ENCODE measurements at places on chromosomes 5 and 9.

GRCh38 chr9:94097788-94098414 lies 13.6 kb downstream of the PTPDC1 start:
- DNase-seq, result peak; percentile 95

- peak; percentile 79 for DNase-seq
These were observed 1.1 kb upstream of the GPSM1 start for GRCh38 chr9:136326061-136326760.

GRCh38 chr9:88237479-88237961 lies 99.2 kb upstream of the SPATA31C2 start:
- DNase-seq, result no peak

- DNase-seq, result no peak
These were observed 23.9 kb downstream of the HMGXB3 start for GRCh38 chr5:150024346-150024984.

GRCh38 chr9:116466271-116467235 lies 220.6 kb upstream of the TRIM32 start:
- DNase-seq, result no peak

GRCh38 chr5:171367424-171368370 lies 20.0 kb upstream of the NPM1 start:
- peak; percentile 40 for DNase-seq

DNA sequence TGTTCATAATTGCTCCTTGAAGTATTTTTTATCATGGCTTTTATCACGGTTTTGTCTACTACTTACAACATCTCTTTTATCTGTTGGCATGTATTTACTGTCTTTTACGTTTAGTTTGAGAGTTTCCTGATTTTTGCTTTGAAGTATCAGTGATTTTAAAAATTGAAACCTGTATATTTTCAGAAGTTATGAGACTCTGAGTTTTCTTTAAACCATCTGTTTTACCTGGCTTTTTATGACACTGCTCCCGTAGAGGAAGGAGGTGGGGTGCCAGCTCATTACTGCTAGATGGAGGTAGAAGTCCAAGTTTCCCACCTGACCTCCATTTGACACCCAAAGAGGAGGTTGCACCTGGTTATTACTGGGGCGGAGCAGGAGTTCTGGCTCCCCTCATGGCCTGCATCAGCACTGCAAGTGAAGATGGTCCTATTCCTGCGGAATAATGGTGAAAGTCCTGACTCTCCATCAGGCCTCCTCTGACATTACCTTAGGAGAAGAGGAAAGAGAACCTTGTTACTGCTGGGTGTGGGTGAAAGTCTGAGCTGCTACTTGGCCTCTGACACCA lies 10.0 kb upstream of the ZNF131 start:
- DNase-seq, result no peak

DNA sequence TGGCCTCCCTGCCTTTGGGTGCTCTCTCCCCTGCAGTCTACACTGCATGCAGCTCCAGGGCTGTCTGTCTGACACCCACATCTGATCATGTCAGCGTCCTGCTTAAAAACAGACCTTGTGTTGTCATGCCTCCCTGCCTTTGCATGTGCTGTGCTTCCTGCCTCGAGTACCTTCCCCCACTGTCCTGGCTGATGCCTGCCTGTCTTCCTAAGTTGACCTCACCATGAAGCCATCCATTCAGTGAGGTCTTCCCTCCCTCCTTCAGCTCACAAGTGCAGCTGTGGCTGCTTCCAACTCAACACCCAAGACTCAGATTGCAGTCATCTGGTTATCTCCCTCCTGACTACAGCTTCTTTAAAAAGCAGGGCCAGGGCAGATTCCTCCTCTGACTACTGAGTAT lies 5.5 kb downstream of the ANGPTL2 start:
- DNase-seq, result peak; percentile 57

GRCh38 chr9:38316166-38316780 lies 76.2 kb upstream of the ALDH1B1 start:
- DNase-seq, result no peak

DNA sequence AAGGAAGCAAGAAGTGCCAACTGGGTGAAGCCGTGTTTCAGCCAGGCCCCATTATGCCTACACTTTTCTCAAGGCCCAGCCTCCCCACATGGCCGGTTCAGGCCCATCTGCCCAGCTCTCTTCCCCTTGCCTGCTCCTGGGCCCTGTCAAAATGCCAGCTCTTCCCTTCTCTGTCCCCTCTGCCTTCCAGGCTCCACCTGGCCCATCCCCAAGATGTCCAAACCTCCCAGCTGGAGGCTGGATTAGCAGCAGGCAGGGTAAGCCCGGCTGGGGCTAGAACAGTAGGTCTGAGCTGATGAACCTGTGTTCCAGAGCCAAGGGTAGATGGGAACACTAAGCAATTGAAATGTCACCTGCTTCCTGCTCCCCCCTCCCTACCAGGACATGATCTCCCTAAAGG lies 64.1 kb upstream of the HSPA9 start:
- DNase-seq, result no peak

- DNase-seq, result peak; percentile 37
These were observed 130.0 kb downstream of the ENC1 start for GRCh38 chr5:74510476-74511075.

DNA sequence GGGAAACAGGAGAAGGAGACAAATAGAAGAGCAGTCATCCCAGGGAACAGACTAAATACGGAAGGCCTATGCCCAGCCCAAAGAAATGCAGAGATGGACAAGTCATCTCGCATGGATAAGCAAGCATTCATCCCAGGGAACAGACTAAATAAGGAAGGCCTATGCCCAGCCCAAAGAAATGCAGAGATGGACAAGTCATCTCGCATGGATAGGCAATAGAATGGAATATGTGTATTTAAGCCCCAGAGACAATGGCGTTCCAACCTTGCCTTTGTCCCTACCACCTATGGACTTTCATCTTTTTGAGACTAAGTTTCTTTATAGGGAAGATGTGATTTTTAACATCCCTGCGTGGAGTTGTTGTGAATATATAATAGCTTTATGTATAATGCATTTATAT lies 242.2 kb upstream of the TNC start:
- no peak for DNase-seq

DNA sequence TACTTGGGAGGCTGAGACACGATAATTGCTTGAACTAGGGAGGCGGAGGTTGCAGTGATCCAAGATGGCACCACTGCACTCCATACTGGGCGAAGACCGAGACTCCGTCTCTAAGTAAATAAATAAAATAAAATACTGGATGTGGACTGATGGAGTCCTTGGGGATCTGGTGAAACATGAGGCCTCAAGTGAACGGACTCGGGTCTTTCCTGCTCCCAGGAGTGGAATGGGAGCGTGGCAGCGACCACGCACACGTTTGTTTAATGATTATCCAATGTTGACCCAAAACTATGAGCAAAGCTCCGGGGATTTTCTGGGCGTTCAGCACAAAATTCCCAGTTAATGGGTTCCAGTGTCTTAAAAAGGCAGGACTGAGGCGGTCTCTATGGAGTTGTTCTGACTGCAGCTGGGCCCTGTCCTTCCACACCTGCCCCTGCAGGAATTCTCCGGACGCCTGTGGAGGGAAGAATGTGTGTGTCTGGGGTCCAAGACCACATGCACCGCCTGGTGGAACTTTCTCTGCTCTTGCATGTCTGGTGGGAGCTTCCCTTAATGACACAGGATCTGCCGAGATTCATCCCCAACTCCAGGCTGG lies 26.6 kb downstream of the NEK6 start:
- DNase-seq, result no peak

DNA sequence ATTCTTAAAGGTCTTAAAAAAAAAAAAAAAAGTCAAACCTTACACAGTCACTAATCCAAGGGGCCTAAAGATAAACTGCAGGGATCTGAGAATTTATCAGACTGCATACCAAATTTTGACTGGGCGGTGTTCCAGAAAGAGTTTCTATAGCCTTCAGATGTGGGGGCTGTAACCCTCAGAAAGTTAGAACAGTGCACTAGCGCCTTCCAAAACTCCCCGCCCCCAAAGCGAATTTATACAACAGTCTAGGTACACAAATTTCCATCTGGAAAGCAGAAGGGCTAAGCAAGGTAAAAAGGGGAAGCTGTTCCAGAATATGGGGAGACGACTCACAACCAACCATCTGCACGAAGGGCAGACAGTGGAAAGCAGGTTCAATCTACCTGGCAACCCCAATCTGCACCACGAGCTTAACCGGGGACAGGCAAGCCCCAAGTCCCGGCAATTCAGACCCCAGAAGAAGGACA lies 813 bp downstream of the ERMP1 start:
- peak; percentile 12 for DNase-seq

- peak; percentile 15 for DNase-seq
These were observed 305.8 kb downstream of the TRIM32 start for GRCh38 chr9:116992865-116993264.

- DNase-seq, result no peak
These were observed 406.9 kb upstream of the NMUR2 start for GRCh38 chr5:152811988-152812387.

- DNase-seq, result no peak
These were observed 215.3 kb upstream of the VLDLR start for GRCh38 chr9:2406252-2406651.

- DNase-seq, result no peak
These were observed 1.8 kb downstream of the RNF130 start for GRCh38 chr5:180069589-180070247.

DNA sequence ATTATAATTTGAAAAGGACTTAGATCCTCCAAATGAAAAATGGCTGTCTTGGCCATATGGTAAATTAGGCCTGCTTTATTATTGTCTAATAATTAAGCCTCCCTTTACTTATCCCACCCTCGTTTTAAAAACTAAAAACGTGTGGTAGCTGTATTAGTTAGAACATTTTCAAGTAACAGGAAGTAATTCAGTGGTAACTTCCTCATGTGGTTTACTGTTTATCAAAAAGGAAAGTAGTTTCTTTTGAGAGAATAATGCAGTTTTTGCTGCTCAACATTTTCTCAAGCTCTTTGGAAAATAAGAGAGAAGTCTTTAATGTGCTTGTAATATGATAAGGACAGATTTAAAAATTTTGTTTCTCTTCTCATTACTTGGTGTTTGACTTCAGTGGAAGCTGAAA lies 26.0 kb downstream of the ZCCHC7 start:
- no peak for DNase-seq

- peak; percentile 70 for DNase-seq
These were observed 24.7 kb downstream of the STK10 start for GRCh38 chr5:172163346-172163745.

GRCh38 chr5:137836298-137836697 lies 31.4 kb upstream of the MYOT start:
- DNase-seq, result no peak

Measured in GM23248 (cell line).